ENCODE measurements at places on chromosomes 2 and 18.

DNA sequence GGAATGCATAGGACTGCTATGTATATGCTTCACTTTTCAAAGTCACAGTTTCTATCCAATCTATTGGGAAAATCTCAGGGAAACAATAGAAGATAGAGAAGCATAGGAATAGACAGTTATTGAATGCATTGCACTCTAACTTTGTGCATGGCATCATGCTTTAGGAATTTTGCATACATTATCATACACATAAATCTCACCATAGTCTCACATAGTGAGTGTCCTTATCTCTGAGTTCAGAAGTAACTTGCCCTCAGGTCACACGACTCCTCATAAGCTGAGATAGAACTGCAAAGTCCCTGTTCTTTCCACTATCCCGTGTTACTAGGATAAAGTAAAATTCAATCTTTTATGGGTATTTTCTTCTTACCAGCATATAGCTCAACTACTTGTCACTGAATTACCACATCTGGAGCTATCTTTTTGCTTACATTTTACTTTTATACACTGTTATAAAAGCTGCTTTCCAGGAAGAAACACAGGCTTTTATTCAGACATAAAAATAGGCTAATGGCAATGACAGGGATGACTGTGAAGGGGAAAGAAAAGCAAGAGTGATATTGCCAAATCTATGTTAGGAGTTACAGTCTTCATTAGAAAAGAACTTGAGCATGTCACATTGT is 666.9 kb downstream of the XIRP2 start:
- no peak for DNase-seq

GRCh38 chr2:104528101-104528500 is 325.8 kb upstream of the POU3F3 start:
- DNase-seq: no peak

DNA sequence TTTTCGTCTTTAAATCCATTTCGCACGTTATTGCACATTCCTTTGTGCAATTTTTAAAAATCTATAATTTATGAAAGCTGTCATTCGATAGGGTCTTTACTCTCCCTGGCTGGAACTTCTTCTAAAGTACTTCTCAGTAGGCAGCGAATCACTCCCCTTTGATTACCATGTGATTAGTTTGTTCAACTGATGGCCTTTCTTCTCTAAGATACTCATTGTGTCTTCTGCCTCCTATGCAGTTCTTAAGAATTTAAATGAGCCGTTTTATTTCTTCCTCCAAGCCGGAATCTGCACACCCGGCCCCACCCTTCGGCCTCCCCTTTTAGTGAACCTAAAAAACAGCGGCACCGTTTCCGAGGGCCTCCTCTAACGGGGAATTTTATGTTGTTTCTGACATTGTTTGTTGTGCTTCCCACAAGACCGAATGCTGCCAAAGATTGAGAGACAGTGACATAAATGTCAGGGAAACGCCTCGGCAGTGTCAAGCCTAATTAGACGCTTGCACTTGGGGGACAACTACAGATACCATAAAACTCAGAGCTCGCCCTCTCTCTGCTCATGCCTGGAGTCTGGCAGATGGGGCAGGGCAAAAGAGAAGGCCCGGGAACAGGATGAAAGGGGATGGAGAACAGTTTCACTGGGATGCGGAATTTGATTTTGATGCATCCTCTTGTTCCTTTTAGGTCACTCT is 255.3 kb downstream of the BCL11A start:
- DNase-seq: no peak

GRCh38 chr2:237227592-237228280 is 142.0 kb downstream of the COPS8 start:
- no peak for DNase-seq

GRCh38 chr2:181104512-181105115 is 124.2 kb downstream of the UBE2E3 start:
- DNase-seq: no peak

Data from stimulated activated CD8-positive, alpha-beta memory T cell treated with anti-CD3 and anti-CD28 coated beads, Interleukin-12 subunit alpha, Interleukin-12 subunit beta, amount 100 ng/mL, for 1 hour (primary cell).